ENCODE measurements at places on chromosomes 12 and 14. TPM values are rescaled to one million over a fixed set of nuclear protein-coding genes. Genes with fewer than 3 reads are reported as not detected.

The CCDC197 gene
- total RNA-seq = not detected

The MGAT4C gene
- total RNA-seq = 0.24 TPM

The PSEN1 gene
- total RNA-seq = 76.4 TPM

The TMEM119 gene
- total RNA-seq = 8.8 TPM

DNA sequence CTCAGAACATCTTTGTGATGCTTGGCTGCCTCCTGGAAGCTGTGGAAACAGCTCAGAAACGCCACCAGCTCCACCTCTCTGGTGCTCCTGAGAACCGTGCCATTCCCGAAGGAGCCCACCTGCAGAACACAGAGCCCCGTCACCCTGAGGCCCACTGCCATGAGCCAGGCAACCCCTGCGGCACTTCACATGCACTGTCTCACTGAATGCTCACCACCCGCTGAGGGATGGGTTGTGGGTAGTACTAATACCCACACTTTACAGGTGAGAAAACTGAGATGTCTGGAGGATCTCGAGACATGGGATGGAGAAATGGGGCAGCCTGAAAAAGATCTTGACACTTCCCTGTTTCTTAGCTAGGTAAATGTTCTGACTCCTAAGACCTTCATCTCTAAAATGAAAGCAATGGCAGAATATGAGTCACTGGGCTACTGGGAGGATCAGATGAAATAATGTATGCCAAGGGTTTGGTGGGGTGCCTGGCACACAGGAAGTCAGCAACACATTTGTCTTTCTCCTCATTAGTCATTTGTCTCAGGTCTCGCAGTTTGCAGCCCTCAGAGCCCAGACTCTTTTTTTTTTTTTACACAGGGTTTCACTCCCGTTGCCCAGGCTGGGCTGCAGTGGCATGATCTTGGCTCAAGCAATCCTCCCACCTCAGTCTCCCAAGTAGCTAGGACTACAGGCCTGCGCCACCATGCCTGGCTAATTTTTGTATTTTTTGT, 5.3 kb downstream of the OASL start:
- DNase-seq = no peak

DNA sequence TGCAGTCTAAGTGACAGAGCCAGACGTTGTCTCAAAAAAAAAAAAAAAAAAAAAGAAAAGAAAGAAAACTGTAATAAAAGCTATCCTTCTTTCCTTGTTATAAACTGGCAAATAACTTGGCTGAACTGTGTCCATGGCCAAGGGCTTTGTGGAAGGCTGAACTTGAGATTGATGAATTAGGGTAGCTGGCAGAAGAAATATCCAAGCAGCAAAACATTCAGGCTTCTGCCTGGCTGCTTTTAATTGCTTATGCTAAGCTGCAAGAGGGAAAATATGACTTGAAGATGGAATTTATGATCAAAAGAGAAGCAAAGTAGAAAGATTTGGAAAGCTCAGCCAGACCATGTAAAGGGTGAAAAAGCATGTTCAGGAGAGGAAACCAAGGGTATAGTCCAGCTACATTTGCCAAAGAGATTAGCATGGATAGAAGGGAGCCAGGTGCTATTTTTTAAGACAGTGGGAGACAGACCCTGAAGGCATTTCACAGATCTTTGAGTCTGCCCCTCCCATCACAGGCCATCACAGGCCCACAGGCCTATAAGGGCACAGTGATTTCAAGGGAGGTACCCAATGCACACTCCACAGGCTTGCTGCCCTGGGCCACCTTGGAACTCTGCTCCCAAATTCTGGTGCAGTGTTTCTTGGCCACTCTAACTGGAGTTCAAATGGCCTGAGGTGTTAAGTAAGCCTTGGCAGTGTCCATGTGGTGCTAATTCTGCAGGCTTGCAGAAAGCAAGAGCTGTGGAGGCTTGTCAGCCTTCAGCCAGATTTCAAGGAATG, 226.0 kb downstream of the AEBP2 start:
- no peak for DNase-seq

- DNase-seq = no peak
Measured at GRCh38 chr12:7934889-7935492, 996 bp downstream of the SLC2A3 start.

GRCh38 chr12:18703321-18703720, 34.5 kb downstream of the PLCZ1 start:
- DNase-seq = no peak

DNA sequence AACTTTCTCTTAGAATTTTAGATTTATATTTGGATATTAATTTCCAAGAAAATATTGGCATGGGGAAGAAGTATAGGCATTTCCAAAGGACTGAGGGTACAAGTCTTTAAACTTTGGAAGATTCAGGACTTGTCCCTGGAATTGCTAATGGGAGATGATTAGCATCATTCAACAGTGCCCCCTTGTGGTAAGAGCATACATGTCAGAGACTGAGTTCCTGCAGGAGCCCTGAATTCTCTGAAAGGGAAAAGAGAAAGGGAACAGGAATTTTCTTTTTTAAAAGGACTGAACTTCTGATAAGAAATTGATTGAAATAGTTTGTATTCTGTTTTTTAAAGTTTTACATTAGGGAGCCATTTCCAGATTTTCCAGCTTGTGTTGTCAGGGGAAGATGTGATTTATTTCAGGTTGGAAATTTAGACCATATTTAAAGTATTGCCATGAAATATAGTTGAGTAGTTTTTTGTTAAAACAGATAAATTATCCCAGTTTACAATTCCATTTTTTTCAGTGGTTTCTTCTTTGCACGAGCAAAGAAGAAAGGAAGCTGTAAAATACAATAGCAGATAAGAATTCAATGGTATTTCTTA, 44.0 kb upstream of the REP15 start:
- peak; percentile 76 for DNase-seq

DNA sequence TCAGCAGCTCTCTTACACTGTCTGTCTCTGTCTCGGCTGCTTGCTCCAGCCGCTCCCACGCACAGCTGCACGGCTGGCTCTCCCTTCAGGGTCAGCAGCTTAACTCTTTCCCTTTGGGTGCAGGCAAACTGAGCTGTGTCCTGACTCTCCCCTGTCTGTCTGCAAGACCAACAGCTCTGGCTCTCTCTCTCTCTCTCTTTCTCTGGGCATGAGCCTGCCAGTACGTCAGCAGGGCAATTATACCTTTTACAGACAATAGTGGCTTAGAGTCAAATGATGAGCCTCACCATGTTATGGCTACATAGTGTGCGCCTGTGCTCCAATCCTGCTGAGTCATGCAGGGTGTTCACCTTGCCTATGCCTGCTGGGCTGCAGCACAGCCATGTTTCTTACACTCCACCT, 120.5 kb upstream of the DDHD1 start:
- DNase-seq = no peak

- DNase-seq = no peak
Measured at GRCh38 chr12:64797156-64797555, 27.3 kb upstream of the TBC1D30 start.

All from colonic mucosa (tissue), 4 donors.